ENCODE measurements at places on chromosomes 5 and 9. TPM values are rescaled to one million over a fixed set of nuclear protein-coding genes. Genes with fewer than 3 reads are reported as not detected.

DNA sequence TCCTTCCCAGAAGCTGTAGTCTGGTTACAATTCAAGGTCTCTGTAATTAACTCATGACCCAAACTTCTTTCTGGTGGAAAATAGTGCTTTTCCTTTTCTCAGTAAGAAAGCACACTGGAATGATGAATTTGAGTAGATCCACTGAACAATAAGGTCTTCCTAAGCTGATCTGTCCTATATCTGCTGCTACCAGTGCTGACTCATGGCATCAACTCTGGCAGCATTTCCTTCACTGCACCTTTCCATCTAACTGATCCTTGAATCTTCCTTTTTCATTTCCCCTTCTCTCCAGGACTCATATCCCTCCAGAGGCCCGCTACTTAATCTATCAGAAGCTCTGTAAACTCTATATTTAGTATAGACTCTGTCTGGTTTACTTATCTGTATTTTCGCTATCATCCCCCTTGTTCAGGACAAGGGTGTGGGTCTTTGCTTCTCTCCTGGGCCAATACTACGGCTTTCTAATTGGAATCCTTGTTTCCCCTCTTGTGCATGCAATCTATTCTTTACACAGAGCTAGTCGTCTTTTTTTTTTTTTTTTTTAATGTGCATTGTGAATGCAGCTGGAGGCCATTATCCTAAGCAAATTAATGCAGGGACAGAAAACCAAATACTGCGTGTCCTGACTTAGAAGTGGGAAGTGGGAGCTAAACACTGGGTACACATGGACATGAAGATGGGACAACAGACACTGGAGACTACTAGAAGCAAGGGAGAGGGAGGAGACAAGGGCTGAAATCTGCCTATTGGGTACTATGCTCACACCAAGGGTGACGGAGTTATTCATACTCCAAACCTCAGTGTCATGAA lies 192.2 kb upstream of the RPS23 start:
- DNase-seq: no peak
- H3K4me3 ChIP-seq: no peak overlapping the region
- no peaks in the 10 kb centered on the region for H3K36me3 ChIP-seq
- no peaks in the 10 kb centered on the region for H3K4me1 ChIP-seq
- no peak overlapping the region for H3K27ac ChIP-seq

DNA sequence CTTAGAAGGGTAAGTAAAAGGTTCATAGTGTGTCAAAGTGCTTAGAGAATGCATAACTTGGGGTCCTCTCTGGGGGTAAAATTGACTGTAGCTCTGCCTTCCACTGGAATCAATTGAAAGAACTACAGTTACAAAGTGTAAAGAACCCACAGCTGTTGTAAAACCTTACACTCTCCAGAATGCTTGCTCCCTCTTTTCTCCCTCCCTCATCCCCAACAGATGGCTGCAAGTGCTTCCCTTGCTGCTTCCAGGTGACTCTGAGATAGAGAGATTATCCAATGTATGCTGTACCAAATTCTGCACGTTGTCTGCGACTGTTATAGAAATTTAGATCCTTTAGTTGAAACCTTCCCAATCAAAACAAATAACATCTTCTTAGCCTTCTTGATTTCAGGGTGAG lies 126.0 kb downstream of the STK32A start:
- H3K4me3 ChIP-seq: no peak overlapping the region
- H3K36me3 ChIP-seq: no peaks in the 10 kb centered on the region
- DNase-seq: no peak
- no peaks in the 10 kb centered on the region for H3K4me1 ChIP-seq
- H3K27me3 ChIP-seq: no peaks in the 10 kb centered on the region

DNA sequence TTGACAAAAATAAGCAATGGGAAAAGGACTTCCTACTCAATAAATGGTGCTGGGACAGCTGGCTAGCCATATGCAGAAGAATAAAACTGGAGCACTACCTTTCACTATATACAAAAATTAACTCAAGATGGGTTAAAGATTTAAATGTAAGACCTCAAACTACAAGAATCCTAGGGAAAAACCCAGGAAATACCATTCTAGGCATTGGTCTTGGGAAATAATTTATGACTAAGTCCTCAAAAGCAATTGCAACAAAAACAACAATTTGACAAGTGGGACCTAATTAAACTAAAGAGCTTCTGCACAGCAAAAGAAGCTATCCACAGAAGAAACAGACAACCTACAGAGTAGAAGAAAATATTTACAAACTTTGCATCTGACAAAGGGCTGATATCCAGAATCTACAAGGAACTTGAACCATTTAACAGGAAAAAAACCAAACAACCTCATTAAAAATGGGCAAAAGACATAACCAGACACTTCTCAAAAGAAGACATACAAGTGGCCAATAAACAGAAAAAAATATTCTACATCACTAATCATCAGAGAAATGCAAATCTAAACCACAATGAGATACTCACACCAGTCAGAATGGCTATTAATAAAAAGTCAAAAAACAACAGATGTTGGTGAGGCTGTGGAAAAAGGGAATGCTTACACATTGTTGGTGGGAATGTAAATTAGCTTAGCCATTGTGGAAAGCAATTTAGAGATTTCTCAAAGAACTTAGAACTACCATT lies 75.2 kb upstream of the CPEB4 start:
- no peak overlapping the region for H3K4me3 ChIP-seq
- no peak for DNase-seq
- no peak overlapping the region for H3K27ac ChIP-seq
- no peaks in the 10 kb centered on the region for H3K36me3 ChIP-seq
- H3K27me3 ChIP-seq: no peaks in the 10 kb centered on the region

DNA sequence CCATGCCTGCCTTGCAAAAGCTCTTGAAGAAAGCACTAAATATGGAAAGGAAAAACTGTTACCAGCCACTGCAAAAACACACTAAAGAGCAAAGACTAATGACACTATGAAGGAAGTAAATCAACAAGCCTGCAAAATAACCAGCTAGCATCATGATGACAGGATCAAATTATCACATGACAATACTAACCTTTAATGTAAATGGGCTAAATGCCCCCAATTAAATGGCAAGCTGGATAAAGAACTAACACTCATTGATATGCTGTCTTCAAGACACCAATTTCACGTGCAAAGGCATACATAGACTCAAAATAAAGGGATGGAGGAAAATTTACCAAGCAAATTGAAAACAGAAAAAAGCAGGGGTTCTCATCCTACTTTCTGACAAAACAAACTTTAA lies 231.8 kb upstream of the RGMB start:
- no peaks in the 10 kb centered on the region for H3K36me3 ChIP-seq
- H3K27ac ChIP-seq: no peak overlapping the region
- H3K27me3 ChIP-seq: no peaks in the 10 kb centered on the region
- no peaks in the 10 kb centered on the region for H3K4me1 ChIP-seq

Gene TAF1L
- total RNA-seq: not detected

DNA sequence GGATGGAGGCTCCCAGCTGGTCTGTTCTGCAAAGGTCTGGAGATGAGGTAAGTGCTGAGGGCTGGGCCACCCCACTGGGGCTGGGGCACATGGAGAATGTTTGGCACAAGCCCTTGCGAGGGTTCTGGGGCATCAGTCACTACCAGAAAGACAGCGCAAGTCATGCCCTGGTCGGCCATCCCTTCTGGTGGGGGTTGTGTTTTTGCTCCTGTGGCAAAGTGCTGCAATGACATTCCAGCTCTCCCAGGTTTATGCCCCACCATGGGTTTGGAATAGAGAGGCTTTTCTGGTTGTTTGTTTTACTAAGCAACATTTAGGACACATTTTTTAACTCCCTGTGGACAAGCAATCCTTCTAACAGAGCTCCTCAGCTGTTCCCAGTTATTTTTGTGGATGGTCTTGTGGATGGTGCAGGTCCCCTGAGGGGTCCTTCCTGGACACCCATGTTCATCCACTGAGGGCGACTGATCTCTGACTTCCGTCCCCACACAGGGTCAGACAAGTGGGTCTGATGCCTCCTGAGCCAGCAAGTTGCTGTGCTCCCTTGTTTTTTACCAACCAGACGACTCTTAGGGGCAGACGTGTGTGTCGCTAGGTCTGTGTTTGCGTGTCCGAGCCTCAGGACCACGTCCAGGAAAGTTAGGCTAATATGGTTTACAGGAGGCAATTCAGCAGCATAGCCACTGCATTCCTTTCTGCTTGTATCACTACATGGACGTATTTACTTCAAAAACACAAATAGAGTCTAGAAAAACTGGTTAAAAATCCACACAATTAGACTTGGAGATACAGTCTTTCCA lies 64.9 kb upstream of the ECM2 start:
- no peaks in the 10 kb centered on the region for H3K27me3 ChIP-seq
- no peak overlapping the region for H3K27ac ChIP-seq

DNA sequence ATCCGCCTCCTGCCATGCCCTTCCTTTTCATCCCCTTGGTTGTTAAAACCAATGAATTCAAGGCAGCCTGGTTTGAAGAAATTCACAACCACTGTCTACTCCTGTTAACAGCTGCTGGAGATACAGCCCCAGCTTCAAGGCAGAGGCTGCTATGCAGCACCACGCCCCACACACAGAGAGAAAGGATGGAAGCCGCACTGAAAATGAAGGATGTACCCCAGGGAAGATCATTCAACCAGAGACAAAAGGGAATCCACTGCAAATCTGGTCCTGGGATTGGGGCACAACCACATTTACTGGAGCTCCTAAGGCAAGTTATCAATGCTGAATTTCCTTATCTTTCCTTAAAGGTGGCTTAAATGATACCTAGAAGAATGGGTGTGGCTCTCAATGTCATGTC lies 58.7 kb downstream of the DPYSL3 start:
- H3K4me1 ChIP-seq: peaks cover 6% of the 10 kb centered on the region
- H3K36me3 ChIP-seq: no peaks in the 10 kb centered on the region
- DNase-seq: no peak
- no peak overlapping the region for H3K4me3 ChIP-seq

DNA sequence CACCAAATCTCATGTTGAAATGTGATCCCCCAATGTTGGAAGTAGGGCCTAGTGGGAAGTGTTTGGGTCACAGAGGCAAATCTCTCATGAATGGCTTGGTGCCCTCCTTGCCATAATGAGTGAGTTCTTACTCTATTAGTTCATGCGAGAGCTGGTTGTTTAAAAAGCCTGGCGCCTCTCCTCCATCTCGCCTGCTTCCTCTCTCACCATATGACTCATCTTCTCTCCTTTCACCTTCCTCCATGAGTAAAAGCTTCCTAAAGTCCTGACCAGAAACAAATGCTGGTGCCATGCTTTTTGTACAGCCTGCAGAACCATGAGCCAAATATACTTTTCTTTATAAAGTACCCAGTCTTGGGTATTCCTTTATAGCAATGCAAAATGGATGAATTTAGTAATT lies 20.9 kb upstream of the ARHGAP26 start:
- H3K36me3 ChIP-seq: no peaks in the 10 kb centered on the region
- no peak overlapping the region for H3K27ac ChIP-seq
- no peak overlapping the region for H3K4me3 ChIP-seq
- no peaks in the 10 kb centered on the region for H3K27me3 ChIP-seq

Gene ARHGEF28
- 34.8 TPM for total RNA-seq

DNA sequence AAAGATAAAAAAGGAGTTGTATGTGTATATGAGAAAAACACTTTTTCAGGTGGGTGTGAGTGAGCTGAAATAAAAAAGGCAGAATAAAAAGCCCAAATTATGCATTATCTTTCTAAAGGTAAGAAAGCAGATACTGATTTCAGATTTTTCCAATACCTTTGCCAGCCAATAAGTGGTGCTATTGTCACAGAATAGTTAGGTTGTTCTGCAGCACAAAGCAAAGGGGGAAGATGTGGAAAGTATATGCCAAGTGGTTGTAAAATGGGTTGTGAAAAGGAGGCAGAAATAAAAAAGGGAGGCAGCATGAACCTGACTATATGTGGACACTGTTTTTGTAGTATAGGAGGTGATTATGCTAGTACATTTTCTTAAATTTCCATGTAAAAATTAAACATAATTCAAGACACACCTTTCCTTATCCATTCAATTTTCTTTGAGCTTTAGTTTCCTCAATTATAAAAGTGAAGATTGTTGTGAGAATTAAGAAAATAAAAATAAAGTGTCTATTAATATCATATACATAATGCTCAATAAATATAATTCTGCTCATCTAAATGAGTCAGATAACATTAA lies 106.7 kb downstream of the SMIM15 start:
- no peak for DNase-seq
- H3K4me1 ChIP-seq: peaks cover 21% of the 10 kb centered on the region
- no peak overlapping the region for H3K27ac ChIP-seq

All from Panc1 (cell line).